ENCODE measurements at places on chromosomes 11 and 22. TPM values are rescaled to one million over a fixed set of nuclear protein-coding genes. Genes with fewer than 3 reads are reported as not detected.

DNA sequence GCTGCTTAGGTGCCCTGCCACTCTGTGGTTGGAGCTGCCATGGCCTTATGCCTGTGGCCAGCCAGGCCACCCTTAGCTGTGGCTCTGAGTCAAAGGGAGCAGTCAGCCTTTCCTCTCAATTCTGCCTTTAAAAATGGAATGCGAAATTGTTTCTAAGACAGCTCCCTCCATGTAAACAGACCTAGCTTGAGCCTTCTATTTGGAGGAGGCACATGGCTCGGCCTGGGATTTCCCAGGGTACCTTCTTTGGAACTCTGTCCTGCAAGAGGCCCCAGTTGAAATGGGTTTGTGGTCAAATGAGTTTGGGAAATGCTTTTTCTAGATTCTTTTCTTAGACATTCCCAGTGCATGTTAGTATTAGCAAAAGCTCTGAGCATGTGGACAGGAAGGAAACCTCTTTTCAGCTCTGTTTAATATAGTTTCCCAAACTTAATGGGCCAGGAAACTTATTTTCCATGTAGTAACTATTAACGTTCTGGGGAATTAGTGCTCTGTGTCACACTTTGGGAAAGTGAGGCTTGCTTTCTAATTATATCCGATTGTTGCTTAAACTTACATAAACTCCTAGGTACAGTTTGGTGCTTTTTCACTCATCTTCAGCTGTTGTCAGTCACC, 7.8 kb downstream of the PHOX2A start:
- DNase-seq = no peak

DNA sequence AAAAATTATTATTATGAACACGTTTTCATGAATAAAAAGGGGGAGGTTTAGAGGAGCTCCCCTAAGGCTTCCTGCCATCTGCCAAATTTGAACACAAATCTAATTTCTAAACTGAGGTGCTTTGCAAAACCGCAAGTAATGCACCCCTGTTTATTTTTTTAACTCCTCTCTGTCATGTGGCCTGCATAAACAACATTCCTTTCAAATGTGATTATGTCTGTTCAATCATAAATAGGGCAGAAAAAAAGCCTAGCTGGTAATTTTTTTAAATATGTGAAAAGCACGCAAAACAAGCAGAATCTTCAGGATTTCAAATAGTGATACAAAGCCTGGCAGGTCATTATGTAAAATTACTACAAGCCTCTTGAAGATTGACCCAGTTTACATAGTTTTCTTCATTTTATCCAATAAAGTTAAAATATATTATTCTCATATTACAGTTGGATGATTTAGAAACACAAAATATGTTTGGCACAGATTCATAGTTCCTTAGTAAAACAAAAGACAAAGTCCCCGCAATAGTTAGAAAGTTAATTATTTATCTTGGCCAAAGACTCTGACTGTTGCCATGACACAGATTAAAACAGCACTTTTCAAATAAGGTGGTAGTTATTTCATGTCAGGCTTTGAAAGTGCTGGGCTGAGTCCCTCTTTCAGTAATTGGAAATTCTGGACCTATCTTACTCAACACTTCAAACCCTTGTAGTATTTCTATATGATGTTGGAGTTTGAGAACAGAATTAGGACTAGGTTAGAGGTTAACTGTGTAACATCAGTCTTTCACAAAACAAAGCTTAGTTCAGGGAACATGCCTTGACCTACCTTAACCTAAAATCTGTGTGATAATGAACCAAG, 200.3 kb upstream of the MPPED2 start:
- DNase-seq = no peak

- no peak for DNase-seq
Observed at GRCh38 chr11:553988-554340, 6.6 kb downstream of the LMNTD2 start.

- DNase-seq = no peak
Observed at GRCh38 chr22:22717664-22718063, 73.2 kb downstream of the GGTLC2 start.

- no peak for DNase-seq
Observed at GRCh38 chr11:132888226-132888625, 644.1 kb downstream of the OPCML start.

DNA sequence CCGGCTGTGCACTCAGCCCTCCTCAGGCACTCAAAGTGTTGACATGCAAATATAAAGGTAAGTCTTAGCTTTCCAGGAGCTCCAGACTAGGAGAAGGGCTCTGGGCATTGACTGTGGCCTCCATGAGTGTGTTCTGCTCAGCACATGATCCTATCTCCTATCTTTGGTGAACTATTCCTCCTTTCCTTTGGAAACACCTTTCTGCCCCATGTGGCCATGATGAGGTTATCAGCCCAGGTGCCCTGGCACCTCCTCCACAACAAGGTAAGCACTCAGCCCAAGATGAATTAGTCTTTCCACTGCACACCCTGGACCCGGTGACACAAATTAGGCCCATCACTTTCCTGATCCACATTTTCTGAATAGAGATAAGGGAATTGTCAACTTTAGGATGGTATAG, 37.9 kb upstream of the LMO1 start:
- no peak for DNase-seq

DNA sequence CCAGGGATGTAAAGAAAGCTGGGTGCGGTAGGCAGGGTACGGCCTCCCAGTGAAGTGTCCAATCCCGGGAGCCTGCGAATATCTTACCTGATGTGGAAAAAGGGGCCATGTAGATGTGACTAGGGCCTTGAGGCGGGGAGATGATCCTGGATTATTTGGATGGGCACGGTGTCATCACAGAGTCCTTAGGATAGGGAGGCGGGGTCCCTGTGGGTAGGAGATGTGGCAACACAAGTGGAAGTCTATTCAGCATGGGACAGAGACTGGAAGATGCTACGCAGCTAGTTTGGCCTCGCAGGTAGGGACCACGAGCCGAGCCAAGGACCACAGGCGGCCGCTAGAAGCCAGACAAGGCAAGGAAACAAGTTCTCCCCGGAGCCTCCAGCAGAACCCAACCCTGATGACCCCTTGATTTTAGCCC, 46.4 kb upstream of the SHANK2 start:
- DNase-seq = no peak

- DNase-seq = no peak
Observed at GRCh38 chr11:113685654-113686359, 20.3 kb downstream of the TMPRSS5 start.

CCDC188 gene
- total RNA-seq = not detected

FLRT1 gene
- total RNA-seq = 0.12 TPM

SEPTIN5 gene
- total RNA-seq = 5.0 TPM

MPZL3 gene
- total RNA-seq = 1.1 TPM

BBOX1 gene
- not detected for total RNA-seq
